ENCODE measurements at places on chromosomes 2 and 18. TPM values are rescaled to one million over a fixed set of nuclear protein-coding genes. Genes with fewer than 3 reads are reported as not detected.

The GALNT3 gene
- 2.7 TPM for total RNA-seq

The CEP192 gene
- total RNA-seq = 33.3 TPM

The CLEC4F gene
- not detected for total RNA-seq

The CNGA3 gene
- total RNA-seq = 0.34 TPM

GRCh38 chr18:47036298-47036874, 965 bp upstream of the ELOA2 start:
- H3K27ac ChIP-seq = no peak overlapping the region
- no peak overlapping the region for H3K4me3 ChIP-seq
- DNase-seq = no peak
- no peaks in the 10 kb centered on the region for H3K27me3 ChIP-seq
- no peaks in the 10 kb centered on the region for H3K36me3 ChIP-seq

DNA sequence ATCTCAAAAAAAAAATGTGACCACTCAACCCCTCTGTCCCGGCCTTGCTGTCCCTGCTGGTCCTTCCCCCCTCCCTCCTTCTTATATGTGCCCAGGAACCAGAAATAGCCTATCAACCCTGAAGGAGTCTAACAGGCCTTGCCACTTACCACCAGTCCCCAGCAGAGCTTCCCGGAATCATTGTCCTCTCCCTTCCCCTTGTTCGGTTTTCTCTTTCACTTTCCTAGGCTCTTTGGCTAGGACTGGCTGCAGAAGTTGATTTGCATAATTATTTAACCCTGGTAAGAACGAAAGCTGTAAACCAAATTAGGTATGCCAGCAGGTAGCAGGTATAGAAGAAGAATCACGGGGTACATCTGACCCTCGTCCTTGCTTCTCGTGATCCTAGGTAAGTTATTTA, 72.6 kb upstream of the ZNF532 start:
- H3K36me3 ChIP-seq = no peaks in the 10 kb centered on the region
- H3K4me3 ChIP-seq = no peak overlapping the region
- DNase-seq = no peak
- H3K4me1 ChIP-seq = peaks cover 11% of the 10 kb centered on the region

DNA sequence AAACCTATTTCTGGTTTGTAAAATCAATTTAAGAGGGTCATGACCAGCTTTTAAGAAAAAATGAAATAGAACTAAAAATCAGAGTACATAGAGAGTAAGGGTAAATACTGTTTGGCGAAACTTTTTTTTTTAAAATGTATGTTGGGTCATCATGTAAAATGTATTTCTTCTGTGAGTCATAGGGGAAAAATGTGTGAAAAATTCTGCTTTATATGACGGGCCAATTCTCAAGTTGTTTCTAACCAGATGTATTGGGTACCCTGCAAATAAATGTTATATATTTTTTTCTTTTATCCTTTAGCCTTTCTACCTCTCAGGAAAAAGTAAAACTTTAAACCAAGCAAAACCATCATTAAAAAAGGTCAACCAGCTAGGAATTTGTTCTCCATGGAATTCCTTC, 13.9 kb downstream of the AFTPH start:
- no peaks in the 10 kb centered on the region for H3K27me3 ChIP-seq
- no peaks in the 10 kb centered on the region for H3K4me1 ChIP-seq
- DNase-seq = no peak
- no peaks in the 10 kb centered on the region for H3K36me3 ChIP-seq
- H3K27ac ChIP-seq = no peak overlapping the region
- no peak overlapping the region for H3K4me3 ChIP-seq

DNA sequence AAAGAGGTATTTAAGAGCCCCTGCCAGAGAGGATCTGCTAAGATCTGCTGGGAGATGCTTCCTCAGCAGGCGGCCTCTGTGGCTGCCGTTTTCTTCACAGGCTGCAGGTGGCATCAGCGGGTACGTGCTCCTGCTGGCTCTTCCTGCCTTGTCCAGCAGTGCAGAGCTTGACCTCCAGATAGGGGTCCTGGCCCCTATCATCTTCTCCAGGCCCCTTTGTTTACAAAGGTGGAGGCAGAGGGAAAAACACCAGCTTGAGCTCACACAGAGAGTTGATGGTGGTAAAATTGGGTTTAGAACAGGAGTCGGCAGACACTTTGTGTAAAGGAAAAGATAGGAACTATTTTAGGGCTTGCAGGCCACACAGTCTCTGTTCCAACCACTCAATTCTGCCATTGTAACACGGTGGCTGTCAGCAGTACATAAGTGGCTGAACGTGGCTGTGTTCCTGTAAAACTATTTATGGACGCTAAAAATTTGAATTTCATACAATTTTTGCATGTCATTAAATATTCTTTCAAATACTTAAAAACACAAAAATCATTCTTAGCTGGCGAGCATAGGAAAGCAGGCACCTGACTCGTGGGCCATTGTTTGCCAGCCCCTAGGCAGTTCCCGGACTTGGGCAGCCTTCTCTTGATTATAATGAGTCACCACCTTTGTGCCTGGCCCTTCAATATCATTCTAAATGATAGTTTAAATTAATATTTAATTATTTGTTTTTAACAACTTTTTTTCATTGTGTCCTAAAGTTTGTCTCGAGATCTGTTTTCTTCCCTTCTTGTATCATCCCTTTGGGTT, 98.2 kb upstream of the B3GNT7 start:
- no peaks in the 10 kb centered on the region for H3K4me1 ChIP-seq
- DNase-seq = peak; percentile 76
- H3K36me3 ChIP-seq = no peaks in the 10 kb centered on the region
- no peaks in the 10 kb centered on the region for H3K27me3 ChIP-seq

DNA sequence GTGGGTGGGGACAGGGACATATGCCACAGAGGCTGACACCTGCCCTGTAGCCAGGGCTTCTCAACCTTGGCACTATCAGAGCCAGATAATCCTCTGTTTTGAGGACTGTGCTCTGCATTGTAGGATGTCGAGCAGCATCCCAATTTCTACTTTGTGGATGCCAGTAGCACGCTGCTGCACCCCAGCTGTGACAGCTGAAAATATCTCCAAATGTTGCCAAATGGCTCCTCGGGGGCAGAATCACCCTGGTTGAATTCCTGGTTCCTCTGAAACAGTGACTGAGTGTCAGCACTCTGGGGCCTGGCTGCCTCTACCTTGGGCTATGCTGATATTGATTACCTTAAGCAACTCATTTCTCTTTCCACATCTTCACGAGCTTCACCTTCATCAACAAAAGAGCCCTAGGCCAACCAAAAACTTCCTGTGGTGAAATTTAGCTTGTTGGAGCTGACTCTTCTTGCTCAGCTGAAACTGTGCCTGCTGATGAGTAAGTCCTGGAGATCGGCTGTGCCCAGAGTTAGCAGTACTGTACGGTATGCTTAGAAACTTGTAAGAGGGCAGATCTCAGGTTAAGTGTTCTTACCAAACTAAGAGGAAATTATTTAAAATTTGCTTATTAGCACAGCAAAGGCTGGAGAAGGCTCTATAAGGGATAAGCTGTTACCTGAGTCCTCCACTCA, 138.1 kb downstream of the SEPTIN10 start:
- no peak overlapping the region for H3K4me3 ChIP-seq
- H3K4me1 ChIP-seq = peaks cover 5% of the 10 kb centered on the region
- H3K36me3 ChIP-seq = no peaks in the 10 kb centered on the region
- H3K27ac ChIP-seq = no peak overlapping the region
- no peaks in the 10 kb centered on the region for H3K27me3 ChIP-seq

- no peak overlapping the region for H3K4me3 ChIP-seq
- no peaks in the 10 kb centered on the region for H3K4me1 ChIP-seq
- DNase-seq = no peak
- no peaks in the 10 kb centered on the region for H3K27me3 ChIP-seq
- H3K36me3 ChIP-seq = no peaks in the 10 kb centered on the region
- no peak overlapping the region for H3K27ac ChIP-seq
These were observed 58.0 kb upstream of the EDAR start for GRCh38 chr2:109046925-109047508.

- no peak overlapping the region for H3K4me3 ChIP-seq
- H3K27ac ChIP-seq = no peak overlapping the region
- no peak for DNase-seq
These were observed 32.3 kb downstream of the PLB1 start for GRCh38 chr2:28528206-28528605.
